ENCODE measurements at places on chromosomes 4 and X.

DNA sequence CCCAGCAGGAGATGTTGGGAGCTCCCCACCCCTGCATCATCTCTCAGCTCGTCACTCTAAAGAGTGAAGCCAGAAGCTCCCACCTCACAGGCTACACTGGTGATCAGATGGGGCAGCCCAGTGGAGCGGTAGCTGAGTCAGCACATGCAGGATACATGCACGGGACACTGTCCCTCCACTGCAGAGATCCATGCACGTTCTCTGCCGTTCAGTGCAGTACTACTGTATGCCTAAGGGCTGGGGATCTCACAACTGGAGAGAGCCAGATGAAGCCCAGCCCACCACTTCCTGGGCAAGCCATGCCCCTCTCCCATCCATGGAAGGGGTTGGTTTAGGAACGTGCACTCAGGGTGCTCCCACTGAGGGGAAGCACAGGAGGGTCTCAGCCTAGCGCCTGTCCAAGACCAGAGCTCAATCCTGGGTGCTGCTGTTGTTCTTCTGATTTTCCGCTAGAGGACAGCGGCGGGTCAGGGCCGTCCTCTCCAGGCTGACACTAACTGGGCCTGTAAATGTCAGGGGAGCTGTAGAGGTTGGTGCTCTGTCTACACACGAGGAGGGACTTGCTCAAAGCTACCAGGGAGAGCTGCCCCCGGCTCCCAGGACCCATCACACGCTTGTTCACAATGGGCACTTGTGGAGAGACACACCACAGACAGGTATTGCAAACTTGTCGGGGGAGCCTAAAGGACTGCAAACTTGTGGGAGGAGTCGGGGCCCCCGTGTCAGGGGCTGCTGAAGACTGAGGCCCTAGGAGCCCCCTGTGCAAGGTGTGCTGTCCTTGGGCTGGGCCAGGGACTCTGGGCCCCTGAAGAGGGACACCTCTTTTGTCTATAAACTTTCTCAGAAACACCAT, 18.2 kb upstream of the ABLIM2 start:
- DNase-seq = peak; percentile 72

GRCh38 chr4:7775396-7775795, 164.3 kb downstream of the AFAP1 start:
- peak; percentile 38 for DNase-seq

DNA sequence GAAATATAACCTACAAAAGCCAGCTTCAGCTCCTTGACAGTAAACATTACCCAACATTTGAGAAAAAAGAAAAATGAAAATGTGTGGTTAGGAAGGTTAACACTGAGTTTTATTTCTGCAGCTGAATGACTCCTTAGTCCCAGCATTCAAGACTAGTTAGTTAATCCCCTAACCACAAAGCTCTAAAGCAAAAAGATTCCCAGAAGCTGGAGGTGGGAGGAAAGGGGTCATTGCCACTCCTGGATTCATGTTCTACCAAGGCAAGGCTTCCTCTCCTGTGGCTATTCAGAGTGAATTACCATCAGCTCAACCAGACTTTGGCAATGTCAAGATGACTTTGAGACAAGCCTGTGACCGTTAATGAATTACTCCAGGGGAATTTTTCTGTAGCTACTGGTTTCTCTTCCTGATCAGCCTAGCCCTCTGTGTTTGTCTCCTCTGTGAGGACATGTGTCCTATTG, 63.6 kb downstream of the HADH start:
- no peak for DNase-seq

GRCh38 chr4:143407888-143408287, 71.2 kb downstream of the GAB1 start:
- DNase-seq = no peak

- DNase-seq = no peak
Observed at GRCh38 chrX:65578346-65578745, 43.8 kb upstream of the LAS1L start.

DNA sequence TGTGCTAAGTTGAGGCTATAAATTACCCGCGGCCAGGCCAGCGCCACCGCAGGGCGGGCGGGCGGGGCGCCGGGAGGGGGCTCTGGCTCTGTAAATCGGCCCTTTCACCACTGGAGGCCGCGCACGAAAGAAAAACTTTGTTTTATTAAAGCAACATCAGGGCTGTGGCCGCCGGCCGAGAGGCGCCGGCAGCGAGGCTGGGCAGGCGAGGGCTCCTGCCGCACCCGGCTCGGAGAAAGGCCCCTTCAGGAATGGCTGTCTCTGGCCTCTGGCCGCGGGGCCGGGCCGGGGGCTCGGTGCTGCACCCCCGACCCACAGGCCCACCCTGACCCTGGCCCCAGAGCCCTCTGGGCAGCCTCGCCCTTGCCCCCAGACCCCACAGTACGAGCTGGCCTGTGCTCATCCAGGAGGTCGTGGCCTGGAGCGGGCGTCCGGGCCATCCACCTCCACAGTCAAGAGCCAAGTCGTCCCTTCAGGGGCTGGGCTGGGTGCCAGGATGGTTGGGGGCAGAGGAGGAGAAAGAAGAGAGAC, 29.5 kb upstream of the FGFR3 start:
- DNase-seq = no peak

Data from activated effector memory CD4-positive, alpha-beta T cell treated with anti-CD3 and anti-CD28 coated beads, Interleukin-2, amount 50 U/mL, for 16 hours (primary cell).